ENCODE measurements at places on chromosomes 12 and 14.

- DNase-seq: no peak
These were observed 5.3 kb downstream of the HSD17B6 start for GRCh38 chr12:56768424-56768823.

- no peak for DNase-seq
These were observed 250.3 kb downstream of the SPTSSA start for GRCh38 chr14:34211732-34212131.

DNA sequence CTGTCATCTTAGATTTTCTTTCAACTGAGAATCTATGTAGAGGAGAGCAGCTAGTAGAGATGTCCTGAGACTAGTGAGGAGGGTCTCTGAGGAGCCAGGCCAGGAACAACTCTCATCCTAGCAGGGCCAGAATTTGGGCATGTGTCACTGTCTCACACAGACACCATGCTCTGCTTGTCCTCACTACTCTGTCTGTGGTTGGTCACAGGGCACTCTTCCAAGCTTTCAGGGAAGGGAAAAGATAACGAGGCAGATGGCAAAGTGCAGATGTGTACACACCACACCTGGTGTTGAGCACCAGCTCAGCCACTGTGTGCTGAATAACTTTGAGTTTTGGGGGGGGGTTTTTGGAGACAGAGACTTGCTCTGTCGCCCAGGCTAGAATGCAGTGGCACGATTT lies 2.5 kb downstream of the SSPN start:
- no peak for DNase-seq

GRCh38 chr14:20386276-20386855 lies 26.9 kb downstream of the TEP1 start:
- DNase-seq: no peak

DNA sequence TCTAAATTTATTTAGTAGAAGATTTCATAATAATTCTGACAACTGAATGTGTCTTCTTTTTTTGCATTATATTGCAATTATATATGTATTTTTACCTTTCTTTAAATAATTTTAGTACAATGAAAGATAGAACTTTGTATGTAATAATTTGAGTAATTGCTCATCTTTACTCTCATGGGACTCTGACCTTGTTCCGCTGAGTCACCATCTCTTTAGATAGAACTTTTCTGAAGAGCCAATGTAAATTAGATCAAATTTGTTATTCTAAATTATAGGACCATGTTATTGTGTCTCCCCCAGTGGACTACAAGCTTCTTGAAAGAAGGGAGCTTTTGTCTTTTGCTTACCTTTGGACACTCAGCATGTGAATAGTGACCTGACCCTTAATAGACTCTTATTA lies 96.1 kb downstream of the TRHDE start:
- no peak for DNase-seq

- DNase-seq: no peak
These were observed 155.8 kb upstream of the PKP2 start for GRCh38 chr12:33052141-33053051.

GRCh38 chr14:103071544-103072251 lies 12.3 kb upstream of the LBHD2 start:
- no peak for DNase-seq

DNA sequence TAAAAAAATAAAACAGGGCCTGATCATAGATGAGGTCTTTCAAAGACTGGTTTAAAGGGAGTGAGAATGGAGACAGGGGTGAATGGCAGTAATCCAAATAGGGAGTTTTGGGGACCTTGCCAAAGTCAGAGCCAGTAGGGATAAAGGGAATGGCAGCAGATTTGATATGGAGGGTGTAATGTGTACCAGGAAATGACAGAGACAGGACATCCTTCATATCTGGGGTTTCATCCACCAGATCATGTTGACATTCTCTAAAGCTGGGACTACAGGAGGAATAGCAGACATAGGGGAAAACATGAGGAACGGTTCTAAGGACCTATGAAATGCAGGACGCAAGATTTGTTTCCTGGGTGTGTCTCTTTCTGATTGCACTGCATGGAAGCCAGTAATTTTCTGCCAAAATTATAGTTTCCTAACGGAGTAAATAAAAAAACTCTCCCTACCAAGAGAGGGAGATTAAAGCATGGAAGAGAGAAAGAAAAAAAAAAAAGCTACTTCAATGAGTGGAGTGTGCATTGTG lies 169.9 kb downstream of the PRKD1 start:
- DNase-seq: no peak

GRCh38 chr14:99093532-99094517 lies 178.2 kb downstream of the BCL11B start:
- DNase-seq: no peak

GRCh38 chr12:58034311-58034710 lies 92.9 kb downstream of the ATP23 start:
- DNase-seq: no peak

DNA sequence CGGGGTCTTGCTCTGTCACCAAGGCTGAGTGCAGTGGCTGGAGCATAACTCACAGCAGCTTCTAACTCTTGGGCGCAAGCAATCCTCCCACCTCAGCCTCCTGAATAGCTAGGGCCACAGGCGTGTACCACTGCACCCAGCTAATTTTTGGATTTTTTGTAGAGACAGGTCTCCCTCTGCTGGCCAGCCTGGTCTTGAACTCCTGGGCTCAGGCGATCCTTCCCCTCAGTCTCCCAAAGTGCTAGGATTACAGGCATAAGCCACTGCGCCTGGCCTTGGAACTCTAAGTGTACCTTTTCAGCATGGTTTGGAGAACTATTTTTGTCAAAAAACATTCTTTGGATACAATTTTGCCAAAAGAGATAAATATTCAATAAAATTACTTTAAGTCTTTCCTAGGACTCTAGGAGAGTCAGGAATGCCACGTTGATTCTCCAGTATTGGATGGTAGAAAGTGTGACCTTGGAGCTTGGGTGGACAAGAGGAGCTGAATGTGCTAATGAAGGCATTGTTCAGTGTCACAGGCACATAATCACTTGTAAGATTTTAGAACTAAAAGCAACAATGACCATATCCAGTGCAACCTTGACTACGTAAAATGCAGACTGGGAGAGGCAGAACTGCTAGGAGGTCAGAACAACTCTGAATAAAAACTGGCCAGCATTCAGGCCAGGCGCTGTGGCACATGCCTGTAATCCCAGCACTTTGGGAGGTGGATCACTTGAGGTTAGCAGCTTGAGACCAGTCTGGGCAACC lies 2.8 kb downstream of the SRSF9 start:
- no peak for DNase-seq

- DNase-seq: no peak
These were observed 41.7 kb downstream of the RPH3A start for GRCh38 chr12:112833267-112833666.

DNA sequence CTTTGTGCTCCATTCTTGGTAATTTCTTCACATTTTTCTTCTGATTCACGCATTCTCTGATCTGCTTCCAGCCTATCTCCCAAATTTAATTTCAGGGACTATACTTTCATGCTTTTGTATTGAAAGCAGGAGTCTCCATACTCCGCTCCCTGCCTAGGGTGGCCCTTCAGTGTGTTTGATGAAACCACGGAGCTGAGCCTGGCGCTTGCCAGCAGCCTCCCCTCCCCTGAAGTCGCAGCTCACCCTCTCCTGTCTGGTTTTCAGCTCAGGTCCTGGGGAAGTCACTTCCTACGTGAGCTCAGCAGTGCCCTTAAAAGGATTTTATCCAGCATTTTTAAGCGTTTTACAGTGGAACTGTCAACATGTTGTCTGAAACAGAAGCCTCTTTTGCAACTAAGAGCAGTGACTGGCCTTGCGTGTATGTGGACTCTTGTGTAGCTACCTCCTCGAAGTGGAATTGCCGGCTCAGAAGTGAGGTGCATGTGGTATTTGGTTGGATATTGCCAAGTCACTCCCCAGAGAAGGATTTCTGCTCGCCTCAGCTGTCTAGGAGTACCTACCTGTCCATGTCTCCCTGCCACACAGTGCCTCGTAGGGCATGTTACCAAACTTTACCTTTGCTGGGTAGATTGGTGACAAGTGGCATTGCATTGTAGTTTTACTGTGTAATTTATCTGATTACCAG lies 78.5 kb downstream of the TESC start:
- DNase-seq: no peak

GRCh38 chr12:109981311-109981710 lies 14.9 kb downstream of the GIT2 start:
- DNase-seq: peak; percentile 41

- DNase-seq: no peak
These were observed 13.2 kb downstream of the NFKBIA start for GRCh38 chr14:35391388-35391710.

GRCh38 chr14:97387252-97387874 lies 590.2 kb downstream of the VRK1 start:
- DNase-seq: no peak

DNA sequence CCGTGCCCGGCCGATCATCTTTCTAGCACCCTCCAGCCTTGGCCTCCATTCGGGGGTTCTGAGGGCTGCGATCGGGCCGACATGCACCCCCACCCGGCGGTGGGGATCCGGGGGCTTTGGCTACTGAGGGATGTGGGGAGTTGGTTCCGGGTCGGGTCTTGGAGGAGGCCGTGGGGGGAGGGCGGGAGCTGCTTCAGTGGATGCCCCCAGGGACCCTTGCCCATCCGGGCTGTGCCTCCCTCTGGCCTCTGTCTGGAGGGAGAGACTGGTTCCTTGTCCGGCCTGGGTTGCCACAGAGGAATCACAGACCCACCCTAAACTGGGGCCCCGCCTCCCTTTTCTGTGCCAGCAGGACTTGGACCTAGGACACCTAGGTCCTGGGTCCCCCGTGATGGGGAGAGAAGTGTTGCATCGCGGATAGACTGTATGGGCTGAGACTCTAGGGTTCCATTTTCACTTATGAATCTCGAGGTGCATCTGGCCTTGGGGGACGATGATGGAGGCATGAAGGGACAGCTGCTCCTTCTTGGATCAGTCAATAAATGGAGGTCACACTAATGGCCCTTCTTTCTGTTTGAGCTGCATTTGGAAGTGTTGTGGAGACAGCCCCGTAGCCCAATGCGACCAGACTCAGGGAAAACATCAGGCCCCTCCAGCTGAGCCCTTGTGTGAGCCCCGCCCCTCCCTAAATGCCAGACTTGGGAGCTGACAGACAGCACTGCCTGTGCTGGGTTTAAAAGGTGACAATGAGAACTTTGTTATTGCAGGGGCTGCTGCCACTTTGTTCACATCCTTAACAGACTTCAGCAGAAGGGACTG lies 577 bp downstream of the DTX3 start:
- DNase-seq: no peak

DNA sequence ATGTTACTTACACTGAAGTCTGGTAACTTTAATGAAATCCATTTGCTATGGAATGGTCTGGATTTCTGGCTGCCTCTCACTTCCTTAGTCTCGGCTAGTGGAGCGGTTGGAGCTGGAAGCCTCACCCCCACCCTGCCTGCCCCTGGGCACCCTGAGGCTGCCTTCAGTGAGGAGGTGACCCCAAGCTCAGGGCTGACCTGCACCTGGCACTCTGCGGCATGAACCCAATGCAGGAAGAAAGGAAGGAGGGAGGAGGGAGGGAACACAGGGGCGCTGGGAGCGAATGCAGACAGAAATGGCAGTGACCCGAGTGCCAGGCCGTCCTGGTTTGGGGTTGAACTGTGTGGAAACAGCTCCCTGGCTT lies 353.1 kb downstream of the TMEM121 start:
- DNase-seq: no peak

GRCh38 chr12:573232-573631 lies 90.0 kb downstream of the NINJ2 start:
- no peak for DNase-seq

- no peak for DNase-seq
These were observed 15.4 kb downstream of the ISCA2 start for GRCh38 chr14:74508844-74509428.

DNA sequence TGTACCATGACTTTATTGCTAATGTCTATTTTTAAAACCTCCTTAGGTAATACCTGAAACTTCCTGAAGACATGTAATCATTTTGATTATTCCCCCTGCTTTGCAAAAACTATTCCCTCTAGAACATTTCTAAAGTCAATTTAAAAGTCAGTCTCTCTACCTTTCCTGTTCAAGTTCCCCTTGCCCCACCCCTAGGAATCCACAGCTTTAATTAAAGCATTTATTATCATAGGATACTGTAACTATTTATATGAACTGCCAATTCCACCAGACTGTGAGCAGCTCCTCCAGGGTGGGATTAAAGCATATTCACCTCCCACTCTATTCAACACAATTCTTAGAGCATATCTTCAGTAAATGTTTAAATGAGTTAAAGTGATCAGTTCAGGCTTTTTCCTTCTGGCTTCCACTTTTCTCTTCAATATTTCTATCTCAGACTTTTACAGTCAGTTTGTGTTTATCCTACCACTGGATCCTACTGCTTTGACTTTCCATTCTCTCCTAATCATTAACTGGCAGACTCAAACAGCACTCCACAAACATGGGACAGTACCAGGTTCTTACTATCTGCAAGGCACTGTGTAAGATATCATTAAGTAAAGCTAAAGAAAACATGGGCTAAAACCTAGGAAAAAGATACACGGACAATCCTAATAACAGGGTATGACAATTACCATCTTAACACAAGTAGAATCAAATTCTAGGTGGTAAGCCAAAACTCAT lies 39.1 kb downstream of the PTPN21 start:
- DNase-seq: no peak

DNA sequence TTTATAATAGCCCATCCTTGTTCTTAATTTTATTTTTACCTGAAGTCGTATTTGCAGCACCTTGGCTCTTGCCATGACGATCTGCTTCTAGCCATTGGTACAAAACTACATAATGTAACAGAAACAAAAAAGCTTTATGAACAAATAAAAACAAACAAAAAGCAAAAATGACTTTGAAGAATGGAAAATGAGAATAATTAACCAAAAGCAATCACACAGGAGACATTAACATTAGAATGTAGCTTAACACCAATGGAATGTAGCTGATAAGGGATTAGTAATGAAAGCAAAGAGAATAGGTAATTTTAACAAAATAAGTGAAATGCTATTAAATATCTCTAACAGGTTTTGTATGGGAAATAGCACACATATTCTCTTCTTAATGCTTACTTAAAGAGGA lies 91.4 kb downstream of the DENND5B start:
- DNase-seq: no peak

- no peak for DNase-seq
These were observed 10.9 kb upstream of the P2RX7 start for GRCh38 chr12:121121805-121122204.
